ENCODE measurements at places on chromosomes 16 and 17.

- DNase-seq = peak; percentile 41
Measured at GRCh38 chr16:15644267-15644961, 1.5 kb upstream of the MARF1 start.

GRCh38 chr16:50501986-50502615 lies 46.1 kb upstream of the NKD1 start:
- no peak for DNase-seq

- no peak for DNase-seq
Measured at GRCh38 chr17:79835470-79835899, 3.8 kb downstream of the CBX4 start.

DNA sequence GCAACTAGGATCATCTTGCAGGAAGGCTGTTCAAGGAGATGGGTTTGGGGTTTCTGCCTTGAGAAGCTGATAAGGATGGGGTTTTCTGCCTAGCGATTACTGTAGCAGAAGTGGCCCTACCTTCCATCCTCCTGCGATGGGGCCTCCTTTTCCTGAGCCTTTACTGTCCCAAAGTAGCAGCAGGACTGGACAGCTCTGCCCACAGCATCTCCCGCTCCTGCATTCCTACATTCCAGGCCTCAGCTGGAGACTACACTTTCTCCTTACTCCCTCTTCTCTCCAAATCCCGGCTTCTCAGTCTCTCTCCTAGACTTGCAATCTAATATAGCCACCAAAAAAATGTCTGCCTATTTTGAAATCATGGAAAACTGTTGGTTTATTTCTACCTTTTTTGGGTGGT lies 355.4 kb downstream of the CA10 start:
- no peak for DNase-seq

DNA sequence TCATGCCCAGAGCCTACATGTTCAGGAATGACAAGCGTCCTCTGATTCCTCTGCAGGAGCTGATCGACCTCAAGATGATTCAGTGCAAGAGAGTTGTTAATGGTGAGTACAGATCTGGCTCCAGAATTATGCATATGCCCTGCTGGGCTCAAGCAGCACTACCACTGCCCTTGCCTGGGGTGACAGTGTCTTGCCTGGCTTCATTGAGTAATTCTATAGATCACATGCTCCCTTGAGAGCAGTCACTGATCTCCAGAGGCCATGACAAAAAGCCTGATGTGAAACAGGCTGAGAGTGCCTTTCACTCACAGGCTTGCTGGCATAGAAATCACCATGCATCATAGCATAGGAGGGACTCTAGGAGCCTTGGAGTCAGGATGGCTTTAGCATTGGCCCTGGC lies 26.4 kb downstream of the DUS2 start:
- no peak for DNase-seq

DNA sequence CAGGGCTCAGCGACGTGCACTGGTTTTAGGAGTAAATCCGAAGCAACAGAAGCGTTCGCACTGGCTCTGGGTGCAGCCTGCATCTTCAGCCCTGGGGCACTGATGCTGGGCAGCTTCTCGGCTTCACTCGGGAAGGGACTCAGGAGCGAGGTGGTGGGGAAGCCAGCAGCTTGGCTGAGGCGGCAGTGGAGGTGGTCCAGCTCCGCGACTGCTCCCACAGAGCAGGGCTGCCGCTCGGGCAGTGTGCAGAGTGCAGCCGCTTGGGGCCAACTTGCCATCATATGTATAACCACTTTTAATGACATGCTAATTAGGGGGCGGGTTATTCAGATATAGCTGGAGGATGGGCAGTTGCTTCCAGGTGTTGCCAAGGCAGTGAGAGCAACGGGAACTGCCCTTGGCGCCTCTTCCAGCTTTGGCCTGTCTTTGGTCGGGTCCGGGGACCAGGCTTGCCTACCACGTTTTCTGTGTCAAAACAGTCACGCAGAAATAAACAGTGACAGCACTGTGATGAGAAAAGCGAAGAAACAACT lies 26.7 kb downstream of the METRNL start:
- DNase-seq = peak; percentile 14

GRCh38 chr17:31373150-31374093 lies 18.1 kb upstream of the RAB11FIP4 start:
- peak; percentile 39 for DNase-seq

DNA sequence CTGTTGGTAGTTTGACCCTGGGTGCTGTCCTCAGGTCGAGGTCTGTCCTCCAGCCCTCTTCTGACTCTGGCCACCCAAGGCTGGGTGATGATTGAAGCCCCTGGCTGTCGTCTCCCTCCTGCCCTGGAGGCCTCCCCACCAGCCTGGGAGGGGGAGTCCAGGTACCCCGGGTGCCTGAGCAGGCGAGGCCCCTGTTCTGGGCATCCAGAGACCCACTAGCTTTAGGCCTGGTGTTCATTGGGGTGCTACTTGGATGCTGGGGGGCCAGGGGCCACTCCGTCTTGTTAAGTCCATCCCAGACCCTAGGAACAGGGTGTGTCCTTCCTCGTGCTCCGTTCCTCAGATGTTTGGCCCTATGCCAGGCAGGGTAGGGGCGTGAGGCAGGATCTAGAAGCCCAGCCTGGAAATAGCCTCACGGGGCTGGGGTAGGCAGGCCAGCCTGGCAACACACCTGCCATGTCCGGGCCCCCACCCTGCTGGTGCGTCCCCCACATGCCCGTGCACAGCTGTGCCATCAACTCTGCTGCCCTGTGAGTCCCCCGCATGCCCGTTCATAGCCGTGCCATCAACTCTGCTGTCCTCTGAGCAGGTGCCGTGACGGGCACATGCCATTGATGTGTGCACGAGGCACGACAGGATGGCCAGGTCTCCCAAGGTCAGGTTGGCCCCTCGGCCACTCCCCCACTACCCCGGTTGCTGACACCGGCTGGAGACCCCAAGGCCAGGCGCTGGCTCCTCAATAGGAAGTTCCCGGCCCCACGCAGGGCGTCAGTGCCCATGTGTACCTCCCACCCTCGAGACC lies 36.9 kb downstream of the GINS2 start:
- peak; percentile 30 for DNase-seq

GRCh38 chr17:72121164-72122009 lies 567 bp downstream of the SOX9 start:
- DNase-seq = peak; percentile 62

- DNase-seq = no peak
Measured at GRCh38 chr17:83090444-83091256, 11.2 kb downstream of the METRNL start.

- no peak for DNase-seq
Measured at GRCh38 chr16:72865258-72865657, 182.7 kb downstream of the ZFHX3 start.

DNA sequence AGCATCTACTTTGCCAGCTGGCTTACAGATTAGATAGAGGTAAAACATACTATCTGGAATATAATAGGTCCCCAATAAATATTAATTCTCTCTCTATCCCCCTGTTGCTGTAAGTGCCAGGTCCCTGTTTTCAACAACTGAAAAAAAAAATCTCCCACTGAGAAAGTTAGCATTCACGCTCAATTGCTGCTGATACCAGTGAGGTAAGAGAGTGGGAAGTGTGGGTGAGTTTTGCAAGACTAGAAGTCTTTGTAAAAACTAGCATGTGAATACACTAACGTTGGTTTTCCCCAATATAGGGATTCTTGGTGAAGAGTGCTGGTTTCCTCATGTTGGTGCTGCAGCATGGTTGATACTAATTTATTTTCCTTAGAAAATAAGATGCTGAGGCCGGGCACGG lies 11.7 kb upstream of the TAOK1 start:
- DNase-seq = no peak

- DNase-seq = peak; percentile 92
Measured at GRCh38 chr17:72136692-72137091, 15.9 kb downstream of the SOX9 start.

- DNase-seq = no peak
Measured at GRCh38 chr16:9351440-9351839, 260.0 kb downstream of the HAPSTR1 start.

- DNase-seq = peak; percentile 96
Measured at GRCh38 chr17:17712268-17712924, 31.1 kb downstream of the RAI1 start.

DNA sequence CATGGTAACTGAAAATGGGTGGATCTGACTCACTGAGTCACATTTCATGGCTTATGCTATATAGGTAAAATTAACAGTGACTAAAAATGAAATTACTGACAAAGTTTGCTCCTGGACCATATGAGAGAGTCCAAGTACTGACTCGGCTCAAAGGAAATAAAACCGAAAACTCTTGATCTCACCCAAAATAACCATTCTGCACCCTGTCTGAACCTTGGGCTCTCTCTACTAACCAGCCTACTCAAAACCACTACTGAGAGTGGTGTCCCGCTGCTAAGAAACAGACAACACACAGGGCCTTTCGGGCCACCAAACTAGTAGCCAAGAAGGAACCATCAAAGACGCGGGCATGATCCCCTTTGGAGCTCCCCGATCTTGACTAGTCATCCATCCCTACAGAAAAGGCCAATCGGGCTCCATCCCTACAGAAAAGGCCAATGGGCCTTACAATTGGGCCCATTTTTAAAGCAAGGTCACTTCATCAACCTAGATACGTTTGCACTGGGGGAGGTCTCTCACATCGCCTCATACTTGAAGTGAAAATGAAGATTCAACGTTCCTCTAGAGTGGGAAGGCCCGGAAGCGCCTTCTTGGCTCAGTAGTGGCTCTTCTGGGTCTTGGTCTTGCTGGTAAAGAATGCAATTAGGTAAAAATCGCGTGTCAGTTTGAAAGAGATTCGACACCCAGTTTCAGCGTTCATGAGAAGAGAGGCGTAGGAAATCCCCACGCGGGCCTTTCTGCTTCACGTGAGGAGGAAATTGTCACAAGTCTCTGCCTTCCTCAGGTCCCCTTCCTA lies 720 bp upstream of the ZPBP2 start:
- no peak for DNase-seq

- DNase-seq = peak; percentile 66
Measured at GRCh38 chr17:37648555-37648954, 5.3 kb upstream of the DDX52 start.

DNA sequence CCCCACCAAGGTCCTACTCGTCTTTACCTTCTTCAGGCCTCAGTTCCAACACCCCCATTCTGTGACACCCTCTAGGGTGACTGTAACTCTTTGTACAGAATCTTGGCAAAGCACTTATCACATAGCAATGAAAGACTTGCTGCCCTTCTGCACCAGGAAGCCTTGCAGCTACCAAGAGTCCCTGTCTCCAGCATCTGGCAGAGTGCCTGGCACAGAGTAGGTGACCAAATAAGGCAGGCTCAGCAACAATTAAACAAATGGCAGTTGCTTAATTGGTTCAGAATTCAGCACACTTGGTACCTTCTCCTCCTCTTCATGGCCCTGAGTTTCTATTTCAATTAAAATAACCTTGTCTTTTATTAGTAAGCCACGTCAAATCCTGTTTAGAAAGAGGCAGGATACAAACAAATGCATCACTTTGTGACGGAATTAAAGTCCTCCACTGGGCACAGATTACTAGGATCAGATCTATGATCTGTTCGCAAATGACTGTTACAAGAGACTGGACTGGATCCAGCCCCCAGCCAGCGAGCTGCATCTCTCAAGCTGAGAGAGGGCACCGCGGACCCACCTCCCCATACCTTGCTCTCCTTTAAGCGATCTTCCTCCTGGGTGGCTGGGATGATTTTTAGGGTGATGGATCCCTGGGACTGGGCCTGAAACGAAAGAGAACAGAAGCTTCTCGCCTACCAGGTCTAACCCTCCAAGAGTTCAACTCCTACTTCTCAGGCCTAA lies 9.4 kb downstream of the MPP3 start:
- DNase-seq = no peak

DNA sequence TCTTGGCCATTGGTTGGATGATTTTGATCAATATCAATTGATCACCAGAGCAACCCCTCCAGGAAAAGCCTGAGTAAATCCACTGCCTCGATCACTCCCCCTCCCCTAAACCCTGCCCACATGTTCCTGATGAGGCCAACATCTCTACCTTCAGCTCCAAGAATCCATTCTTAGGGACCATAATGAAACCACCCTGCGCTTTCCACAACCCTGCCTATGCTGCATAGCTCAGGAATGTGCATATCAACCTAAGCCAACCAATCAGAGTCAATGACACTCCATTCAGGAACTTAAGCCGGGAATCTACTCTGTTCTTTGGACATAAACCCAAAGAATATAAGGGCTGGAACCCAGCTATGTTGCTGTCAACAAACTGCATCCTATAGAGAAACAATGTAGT lies 86.3 kb downstream of the MYH11 start:
- peak; percentile 50 for DNase-seq
